ENCODE measurements at places on chromosomes 13 and 19.

DNA sequence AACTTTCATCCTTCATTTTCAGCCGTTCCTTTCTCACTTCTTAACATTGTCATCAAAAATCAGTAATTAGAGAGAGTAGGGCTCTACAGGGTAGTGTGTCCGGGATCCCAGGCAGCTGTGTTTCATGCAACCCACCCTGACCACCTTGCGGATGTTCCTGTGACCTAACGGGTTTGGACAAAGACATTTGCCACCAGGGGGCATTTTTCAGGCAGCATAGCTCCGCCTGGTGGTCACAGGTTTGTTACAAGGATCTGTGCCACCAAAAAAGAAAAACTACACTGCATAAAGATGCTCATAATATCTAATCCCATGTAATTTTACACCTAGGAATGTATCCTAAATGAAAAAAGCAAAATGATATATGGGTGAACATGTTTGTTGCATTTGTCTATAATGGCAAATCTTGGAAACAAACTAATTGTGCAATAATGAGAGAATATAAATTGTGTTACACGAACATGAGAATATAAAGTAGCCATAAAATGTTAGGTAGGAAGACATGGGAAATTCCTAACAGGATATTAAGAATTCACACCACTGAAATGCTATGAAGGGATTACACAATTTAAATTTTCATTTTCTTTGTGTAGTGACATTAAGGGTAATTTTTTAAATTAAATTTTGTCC lies 123.0 kb downstream of the SLC7A1 start:
- DNase-seq = peak; percentile 31

- DNase-seq = no peak
Observed at GRCh38 chr19:3576696-3577443, 4.1 kb downstream of the HMG20B start.

DNA sequence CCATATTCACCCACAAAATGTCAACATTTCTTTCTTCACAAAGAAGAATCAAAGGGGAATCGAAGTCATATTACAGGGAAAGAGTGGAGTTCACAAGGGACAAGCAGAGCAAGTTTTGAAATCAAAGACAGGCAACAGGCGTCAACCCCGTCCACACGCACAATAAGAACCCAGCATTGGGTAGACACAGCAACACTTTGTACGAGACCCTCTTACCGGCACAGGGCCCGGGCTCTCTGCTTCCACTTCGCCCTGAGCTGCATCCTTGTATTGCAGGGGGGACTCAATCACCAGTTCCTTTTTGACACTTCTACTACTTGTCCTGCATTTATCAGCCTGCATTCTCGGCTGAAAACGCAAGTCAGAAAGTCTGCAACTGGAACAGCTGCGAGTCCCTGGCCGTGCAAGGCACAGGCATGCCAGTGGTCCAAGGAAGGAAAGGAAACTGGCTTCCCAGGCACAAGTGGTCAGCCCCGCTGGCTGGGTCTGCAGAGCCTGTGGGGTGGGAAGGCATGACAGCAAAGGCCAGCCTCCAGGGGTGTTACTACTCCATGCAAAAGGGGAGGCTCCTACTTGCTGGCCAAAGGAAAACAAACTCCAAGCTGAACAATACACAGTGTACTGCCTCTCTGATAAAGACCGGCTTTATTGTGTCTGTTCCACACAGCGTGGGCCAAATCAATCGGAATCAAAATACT lies at the start of gene DOCK9:
Gene DOCK9 (minus strand): TSS at position 497 of the 698 bp plus-strand sequence. CDS start 155 bp downstream, at position 342.
- DNase-seq = no peak

- DNase-seq = no peak
Observed at GRCh38 chr13:94140511-94140910, 339.0 kb downstream of the DCT start.

All from iPS DF 6.9 (cell line).